ENCODE measurements at places on chromosomes 2 and 18.

- no peak for DNase-seq
Measured at GRCh38 chr2:68124321-68124720, 33.4 kb upstream of the PNO1 start.

DNA sequence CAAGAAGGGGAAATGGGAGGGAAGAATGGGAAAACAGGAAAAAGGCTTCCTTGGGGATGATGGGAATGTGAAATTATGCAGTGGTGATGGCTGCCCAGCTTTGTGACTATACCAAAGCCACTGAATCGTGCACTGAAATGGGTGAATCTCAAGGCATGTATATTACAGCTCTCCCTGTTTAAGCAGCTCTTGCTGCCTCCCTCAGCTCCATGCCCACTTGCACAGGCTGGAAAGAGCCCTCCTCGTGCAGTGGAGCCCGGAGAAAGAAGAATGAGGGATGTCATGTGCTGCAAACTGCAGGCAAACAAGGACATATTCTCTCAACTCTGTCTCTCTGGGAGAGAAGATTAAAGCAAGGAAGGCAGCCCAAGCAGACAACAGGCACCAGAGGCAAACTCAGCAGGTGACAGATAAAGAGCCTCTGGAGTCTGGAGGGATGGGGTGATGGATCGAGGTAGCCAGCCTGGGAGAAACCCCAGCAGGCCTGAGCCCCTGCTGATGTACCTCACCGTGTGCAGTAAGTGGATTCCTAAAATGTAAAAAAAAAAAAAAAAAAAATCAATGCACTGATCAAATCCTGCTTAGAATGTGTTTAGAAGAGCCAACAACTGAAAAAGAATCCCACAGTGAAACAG is 62.4 kb upstream of the SLC66A3 start:
- no peak for DNase-seq

- no peak for DNase-seq
Measured at GRCh38 chr2:233850745-233851144, 3.6 kb downstream of the HJURP start.

DNA sequence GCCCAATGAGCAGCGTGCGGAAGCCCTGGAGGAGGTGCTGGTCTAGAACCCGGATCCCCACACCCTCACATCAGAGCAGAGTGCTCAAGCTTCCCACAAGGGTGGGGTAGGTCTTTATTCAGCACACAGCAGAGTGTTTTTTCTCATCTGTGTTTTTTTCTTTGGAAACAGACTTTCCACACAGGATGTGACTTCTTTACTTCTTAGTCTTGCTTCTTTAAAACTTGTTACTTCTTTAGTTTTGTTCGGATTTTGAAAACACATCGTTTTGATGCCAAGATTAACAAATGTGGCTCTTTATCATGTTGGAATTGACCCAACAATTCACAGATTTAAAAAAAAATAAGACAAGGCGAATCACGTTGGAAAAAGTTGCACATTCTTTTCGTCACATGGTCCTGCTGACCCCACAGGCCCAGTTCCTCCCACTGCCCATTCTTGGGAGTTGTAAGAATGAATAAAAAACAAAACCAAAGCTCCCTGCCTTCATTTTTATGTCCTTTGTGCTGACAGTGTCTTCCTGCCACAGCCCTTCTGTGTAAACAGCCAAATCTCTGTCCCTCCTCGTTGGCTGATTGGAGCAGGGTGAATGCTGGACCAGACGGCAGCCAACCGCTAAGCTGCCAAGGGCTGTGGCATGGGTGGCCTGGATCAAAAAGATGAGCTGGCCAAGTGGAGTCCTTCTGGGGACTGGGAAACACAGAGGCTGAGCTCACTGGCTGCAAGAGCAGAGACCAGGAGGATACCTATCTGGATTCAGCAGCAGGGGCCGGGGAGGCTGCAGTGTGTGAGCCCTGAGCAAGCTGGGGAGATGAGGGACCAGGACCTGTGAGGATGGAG is 81.6 kb downstream of the TWIST2 start:
- no peak for DNase-seq

DNA sequence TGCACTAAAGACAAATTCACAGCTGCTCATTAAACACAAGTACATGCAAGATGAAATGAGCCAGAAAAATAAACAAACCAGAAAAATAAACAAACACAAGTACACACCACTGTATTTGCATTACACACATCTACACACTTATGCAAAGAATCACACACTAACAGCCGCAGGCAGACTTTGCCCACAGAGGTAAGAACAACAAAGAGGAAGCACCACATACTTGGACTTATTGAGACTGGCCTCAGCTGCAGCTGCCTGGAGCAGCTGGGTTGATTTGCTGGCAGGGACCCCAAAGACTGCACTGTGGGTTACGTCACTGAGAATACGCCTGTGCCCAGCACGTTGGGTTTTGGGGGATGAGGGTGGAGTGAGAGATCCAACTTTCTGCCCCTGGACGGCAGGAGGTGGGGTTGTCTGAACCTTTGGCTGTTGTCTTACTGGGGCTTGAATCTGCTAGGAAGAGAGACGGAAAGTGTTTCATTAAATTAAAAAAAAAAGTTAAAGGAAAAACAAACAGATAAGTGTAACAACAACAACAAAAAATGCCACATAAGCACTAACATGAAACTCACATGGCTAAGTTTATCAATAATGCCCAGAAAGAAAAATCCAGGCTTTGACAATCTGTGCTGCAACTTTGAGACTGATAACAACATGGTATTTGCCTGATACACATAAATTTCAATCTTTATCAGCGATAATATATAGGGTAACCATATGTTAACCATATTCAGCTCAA is 71.9 kb upstream of the NFU1 start:
- DNase-seq: no peak

- no peak for DNase-seq
Measured at GRCh38 chr18:10926621-10927161, 222.7 kb downstream of the PIEZO2 start.

DNA sequence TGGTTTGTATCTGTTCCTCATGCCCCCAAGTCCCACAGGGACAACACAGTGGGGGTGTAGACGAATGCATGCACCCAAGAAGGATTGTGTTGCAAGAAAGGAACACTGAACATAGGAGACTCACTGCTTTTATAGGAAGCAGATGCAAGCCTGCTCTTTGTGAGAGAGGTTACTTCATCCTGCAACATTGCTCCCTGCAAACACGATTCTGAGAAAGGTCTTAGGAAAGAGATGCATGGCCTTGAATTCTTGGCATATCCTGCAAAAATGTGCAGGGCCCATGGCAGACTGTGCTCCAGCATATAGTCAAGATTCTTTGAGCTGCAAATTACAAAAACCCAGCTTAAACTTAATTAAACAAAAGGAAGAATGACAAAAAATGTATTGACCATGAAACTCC is 312.2 kb upstream of the MGAT5 start:
- DNase-seq: no peak

Measured in T-cell (primary cell).